ACHN (cell line): ENCODE measurements at places on chromosomes 13 and 19.
A peak's percentile ranks its signal among the peaks of the same experiment; 100 is the strongest.

DNA sequence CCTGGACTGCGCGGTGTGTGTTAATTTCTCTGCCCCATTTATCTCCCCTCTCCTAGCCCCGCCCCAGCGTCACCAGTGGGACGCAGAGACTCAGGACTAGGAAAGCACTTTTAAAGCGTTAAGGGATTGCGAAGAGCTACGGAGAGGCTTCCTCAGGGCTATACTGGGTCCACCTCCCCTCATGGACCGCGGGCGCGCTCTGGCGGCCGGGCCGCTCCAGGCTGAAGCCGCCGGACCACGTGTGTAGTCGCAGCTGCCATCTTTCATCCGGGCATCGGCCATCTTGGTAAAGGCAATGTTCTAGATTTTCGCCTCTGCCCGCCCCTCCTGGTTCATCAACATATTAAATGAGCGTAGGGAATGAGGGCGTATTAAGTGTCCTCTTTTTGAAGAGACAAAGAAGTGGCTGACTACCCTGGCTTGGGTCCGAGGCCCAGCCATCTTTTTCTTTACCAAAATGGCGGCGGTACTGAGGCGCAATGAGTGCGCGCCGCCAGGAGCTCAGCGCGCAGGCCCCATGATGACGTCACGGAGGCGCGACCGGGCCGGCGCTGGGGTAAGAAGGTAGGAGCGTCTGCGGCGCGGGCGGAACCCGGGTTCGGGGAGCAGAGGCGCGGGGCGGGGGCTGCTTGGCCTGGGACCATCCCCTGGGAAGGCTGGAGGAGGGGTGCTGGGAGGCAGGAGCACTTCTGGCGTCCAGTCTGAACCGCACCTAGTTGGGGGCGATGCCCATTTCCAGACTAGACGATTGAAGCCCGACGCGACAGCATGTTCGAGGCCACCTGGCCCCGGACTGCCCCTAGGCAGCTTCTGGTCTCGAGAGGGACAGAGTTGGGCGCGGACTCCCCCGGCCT lies at the start of gene CCDC124:
Gene CCDC124 (plus strand): TSS at position 531 of the 854 bp plus-strand sequence. CDS start 3,406 bp downstream, outside the sequence.
- DNase-seq, result peak; percentile 87

GRCh38 chr19:16571822-16572331 lies 338 bp downstream of the SLC35E1 start:
- DNase-seq, result peak; percentile 39

DNA sequence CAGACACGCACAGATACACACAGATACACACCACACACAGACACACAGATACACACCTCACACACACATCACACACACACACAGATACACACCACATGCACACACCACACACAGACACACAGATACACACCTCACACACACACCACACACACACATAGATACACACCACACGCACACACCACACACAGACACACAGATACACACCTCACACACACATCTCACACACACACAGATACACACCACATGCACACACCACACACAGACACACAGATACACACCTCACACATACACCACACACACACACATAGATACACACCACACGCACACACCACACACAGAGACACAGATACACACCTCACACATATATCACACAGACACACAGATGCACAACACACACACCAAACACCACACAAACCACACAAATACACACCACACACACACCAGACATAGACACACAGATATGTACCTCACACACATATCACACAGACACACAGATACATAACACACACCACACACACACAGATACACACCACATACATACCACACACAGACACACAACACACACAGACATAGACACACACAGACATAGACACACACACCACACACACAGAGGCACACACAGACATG lies 24.2 kb upstream of the SLC7A10 start:
- no peak for DNase-seq

DNA sequence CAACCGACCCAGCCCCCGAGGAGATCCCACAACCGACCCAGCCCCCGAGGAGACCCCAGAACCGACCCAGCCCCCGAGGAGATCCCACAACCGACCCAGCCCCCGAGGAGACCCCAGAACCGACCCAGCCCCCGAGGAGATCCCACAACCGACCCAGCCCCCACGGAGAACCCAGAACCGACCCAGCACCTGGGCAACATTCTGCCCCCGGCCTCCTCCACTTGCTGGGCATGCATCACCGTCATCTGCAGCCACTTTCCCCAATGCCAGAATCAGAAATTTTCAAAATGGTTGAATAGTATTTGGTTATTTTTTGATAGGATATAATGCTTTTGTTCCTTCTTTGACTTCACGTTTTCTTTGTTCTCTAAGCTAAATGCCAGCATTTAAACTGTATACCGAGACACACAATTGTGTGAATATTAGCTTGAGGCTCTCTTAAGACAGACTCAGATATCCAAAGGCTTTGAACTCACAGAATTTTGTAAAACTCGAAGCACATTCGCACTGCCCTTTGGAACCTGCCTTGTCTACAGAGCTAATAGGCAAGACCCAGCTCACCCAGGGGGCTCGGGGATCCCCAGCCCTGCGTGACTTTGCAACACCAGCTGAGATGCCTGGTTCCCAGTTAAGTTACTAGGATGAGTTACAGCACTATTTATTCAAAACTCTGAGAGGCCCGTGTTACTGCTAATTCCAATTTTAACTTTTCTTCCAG lies 15.5 kb upstream of the RASA3 start:
- DNase-seq, result no peak

- no peak for DNase-seq
Measured at GRCh38 chr13:34696296-34696695, 245.8 kb upstream of the NBEA start.

- DNase-seq, result no peak
Measured at GRCh38 chr13:85503797-85504196, 295.4 kb downstream of the SLITRK6 start.

DNA sequence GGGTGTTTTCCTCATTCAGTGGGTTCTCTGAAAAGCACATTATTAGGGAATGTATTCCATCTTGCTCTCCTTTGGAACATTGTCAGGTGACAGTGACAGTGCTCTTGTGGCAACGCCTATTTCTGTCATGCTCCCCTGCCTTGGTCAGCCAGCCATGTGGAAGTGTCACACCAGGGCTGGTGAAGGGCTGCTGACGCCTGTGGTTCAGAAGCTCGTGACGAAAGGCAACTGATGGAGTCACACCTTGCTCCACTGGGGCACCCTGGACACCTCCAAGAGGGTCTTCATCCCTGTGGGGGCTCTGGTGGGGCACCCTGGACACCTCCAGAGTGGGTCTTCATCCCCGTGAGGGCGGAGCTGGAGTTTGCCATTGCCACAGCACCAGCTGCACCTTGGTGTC lies 68.9 kb upstream of the GPR183 start:
- no peak for DNase-seq

- no peak for DNase-seq
Measured at GRCh38 chr19:38880076-38880881, 2.2 kb upstream of the RINL start.

DNA sequence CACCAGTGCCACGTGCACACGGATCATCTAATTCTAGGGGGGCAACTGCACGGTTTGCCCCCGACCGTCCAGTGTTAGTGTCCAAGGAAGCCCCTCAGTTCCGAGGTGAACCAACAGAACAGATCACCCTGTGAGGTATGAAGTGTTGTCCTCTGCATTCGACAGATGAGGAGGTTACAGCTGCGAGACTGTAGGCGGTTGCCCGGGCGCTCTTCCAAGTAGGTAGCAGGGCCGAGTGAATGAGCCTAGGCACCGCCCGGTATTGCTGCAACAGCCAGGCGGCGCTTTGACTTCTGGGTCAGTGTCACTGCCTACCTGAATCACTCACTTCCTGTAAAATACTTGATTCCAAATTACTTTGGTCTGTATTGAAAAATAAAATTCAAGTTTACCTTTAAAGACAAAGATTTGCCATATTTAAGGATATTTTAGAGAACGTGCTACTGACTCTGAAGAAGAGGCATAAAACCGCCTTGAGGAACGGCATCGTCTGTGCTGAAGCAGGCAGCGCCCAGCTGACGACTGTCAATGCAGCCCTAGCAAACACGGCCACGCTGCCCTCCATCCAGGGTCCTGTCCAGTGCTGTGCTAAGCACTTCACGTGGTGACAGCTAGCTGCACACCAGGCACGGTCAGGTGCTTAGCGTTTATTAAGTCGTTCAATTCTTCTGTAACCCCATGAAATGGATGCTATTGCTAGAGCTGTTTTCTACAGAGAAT lies 19.3 kb upstream of the RASA3 start:
- DNase-seq, result no peak

DNA sequence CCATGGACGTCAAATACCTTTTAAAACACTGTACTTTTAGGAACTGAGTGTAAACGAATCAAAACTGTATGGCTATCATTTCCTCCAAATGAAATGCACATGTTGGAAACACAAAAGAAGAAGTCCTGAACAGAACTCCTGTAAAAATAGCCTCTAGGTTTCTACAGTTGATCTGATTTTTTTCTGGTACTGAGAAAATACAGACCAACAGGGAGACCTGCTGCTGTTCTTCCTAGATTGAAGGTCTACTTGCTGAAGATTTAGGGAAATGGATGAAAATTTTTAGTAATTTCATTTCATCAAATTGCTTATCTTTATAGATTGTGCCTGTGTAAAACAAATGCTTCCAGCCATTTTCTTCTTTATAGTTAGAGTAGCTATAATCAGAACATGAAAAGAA lies 520.4 kb downstream of the SLITRK6 start:
- DNase-seq, result no peak

- no peak for DNase-seq
Measured at GRCh38 chr13:98416408-98416807, 160.5 kb downstream of the STK24 start.

DNA sequence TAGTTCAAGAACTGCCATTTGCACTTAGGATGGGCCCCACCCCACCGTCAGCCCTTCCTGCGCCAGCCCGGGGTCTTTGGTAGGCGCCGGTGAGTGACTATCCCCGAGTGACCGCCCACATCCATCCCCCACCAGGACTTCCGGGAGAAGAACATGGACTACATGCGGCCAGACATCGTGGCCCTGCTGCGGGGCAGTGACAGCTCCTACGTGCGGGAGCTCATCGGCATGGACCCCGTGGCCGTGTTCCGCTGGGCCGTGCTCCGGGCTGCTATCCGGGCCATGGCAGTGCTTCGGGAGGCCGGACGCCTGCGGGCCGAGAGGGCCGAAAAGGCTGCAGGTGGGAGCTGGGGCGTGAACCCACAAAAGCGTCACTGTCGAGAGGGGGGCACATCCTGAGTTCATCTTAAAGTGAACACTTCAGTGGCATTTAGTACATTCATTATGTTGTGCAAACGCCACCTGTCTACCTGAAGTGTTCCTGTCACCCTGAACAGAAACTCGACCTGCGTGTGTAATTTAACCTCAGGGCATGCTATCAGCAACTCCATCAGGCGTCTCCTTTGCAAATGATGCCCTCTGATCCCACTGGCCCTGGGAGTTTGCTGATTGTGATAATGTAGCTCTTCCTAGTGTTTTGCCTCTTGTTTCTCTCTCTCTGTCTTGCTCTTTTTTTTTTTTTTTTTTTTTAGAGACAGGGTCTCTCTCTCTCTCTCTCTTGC lies 42.4 kb upstream of the USE1 start:
- DNase-seq, result no peak

GRCh38 chr19:2455851-2456570 lies 748 bp downstream of the LMNB2 start:
- DNase-seq, result peak; percentile 17

DNA sequence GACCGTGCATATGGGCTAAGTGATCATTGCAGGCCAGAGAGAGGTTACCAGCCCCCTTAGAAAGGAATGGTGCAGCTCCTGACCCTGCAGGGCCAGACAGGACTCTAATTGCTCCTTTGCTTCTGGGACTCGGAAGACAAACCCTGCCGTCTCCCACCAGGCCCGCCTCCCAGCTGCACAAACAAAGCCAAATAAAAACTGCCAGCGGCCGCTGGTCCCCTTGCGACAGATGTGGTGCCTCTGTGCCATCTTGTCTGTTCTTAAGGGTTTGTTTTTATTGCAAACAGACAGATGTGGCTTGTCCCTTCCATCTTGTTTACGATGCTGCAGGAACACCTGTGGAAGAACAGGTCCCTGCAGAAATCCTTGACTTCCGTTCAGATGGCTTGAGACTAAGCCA lies 434.4 kb upstream of the TSHZ3 start:
- DNase-seq, result no peak

DNA sequence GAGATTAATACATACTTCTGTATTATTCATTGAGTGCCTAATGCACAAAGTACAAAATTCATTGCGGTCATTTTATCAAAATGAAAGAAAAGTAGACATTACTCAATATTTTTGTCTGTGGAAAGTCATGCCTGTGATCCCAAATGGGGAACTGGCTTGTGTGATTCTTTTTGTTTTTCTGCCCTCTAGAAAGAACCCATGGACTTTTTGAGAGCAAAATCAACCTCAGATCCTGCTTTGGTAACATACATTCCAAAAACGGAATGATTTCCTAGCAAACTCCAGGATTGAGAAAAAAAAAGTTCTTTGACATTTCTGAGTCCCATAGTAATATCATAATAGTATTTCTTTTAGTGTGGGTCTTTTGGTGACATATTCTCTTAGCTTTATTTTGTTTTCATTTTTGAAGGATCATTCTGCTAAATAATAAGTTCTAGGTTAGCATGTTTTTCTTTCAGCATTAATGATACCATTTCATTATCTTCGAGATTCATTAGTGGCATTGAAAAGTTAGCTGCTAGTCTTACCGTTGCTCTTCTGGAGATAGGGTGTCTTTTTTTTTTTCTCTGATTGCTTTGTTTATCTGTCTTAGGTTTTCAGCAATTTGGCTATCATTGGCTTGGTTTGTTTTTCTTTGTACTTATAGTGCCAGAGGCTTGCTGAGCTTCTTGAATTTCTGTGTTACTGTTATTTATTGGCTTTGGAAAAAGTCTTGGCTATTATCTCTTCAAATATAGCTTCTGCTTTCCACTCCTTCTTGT lies 102.4 kb upstream of the CSNK1A1L start:
- DNase-seq, result no peak

DNA sequence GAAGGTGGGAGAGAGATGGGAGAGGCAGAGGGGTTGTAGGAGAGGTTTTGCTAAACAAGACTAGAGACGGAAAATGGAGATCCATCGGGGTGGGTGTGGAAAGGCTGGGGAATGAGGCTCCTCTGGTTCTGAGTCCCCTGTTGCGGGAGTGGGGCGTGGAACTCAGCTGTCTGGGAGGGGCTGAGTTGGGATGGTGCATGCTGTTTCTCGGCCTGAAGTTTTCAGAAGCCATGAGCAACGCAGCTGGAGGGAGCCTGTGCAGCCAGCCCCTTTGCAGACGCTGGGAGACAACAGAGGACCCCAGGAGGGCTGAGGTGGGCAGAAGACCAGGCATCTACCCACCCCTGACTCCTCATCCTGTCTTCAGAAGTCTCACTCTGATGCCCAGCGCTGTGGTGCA lies 7.4 kb upstream of the GIPR start:
- DNase-seq, result no peak

GRCh38 chr19:23305555-23305954 lies 55.4 kb upstream of the ZNF724 start:
- no peak for DNase-seq

DNA sequence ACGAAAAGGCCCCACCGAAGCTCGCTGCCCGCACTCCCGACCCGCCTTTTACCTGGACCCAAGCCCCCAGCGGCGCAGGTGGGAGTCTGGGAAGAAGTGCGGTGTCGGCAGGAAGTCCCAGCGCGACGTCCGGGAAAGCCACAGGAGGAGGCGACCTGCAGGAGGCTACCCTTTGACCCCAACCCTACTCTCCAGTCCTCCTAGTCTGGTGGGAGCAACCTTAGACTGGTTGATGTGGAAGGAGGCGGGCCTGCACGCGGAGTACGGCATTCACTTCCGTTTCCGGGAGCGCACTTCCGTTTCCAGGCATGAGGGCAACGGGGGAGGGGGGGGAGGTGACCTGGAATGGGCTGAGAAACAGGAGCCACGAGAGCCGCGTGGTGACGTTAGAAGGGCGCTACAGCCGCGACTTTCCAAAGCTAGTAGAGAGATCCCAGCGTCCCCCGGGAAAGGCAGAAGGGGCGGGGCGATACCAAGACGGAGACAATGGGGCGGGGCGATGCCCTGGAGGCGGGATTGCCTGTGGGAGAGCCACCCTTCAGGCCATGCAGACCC lies 28.5 kb downstream of the ZNF266 start:
- no peak for DNase-seq
